ENCODE measurements at places on chromosomes 7 and 10.
A peak's percentile ranks its signal among the peaks of the same experiment; 100 is the strongest.

DNA sequence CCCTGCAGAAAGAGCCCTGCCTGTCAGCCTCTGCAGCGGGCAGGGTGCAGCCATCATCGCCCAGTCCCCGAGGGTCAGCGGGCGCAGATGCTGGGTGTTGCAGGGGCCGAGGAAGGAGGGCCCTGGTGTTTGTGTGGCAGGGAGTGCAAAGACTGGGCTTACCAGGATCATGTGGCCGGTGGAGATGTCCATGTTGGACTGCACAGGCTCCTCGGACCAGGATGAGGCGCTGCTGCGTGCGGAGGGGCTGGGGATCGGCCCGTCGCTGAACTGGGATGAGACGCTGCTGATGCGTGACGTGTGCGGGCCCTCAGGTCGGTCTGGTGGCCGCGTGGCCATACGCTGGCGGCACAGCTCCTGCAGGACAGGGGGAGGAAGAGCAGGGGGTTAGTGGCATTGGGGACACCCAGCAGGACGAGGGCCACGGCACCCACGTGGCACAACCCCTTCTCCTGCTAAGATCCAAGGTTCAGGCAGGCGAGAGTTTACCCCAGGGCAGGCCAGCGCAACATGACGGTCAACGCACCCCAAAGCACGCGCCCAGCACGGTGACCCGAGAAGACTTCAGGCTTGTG lies 319.5 kb downstream of the DNAJB6 start:
- no peak for DNase-seq

DNA sequence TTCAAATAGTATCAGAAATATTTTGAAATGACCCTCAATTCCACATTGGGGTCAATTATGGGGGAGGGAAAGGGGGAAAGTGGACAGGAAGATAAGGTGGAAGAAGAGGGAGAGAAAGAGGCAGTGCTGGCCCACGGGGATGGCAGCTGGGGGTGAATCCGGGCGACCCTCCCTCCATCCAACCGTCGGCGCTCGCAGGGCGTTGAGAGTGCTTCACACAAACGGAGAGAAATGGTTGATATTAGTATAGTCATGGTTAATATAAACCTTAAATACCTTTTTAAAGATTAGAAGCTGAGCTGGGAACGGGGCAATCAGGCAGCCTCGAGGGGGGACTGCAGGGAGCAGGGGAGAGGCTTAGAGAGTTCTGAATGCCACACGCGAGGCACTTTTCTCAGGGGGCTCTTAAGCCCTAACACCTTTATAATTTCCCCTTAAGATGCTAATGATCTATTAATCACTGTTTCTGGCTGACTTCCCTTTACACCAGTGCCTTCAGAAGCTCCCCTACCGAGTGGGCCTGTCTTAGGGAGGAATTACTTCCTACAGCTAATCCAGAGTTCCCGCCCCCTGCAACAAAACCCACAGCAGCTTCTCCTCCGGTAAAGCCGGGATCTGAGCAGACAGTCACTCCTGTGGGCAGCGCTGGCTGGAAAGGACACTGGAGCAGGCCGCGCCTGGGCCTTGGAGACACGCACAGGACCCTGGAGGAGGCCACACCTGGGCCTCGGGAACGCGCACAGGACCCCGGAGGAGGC lies 39.5 kb downstream of the PRKAG2 start:
- DNase-seq: no peak

DNA sequence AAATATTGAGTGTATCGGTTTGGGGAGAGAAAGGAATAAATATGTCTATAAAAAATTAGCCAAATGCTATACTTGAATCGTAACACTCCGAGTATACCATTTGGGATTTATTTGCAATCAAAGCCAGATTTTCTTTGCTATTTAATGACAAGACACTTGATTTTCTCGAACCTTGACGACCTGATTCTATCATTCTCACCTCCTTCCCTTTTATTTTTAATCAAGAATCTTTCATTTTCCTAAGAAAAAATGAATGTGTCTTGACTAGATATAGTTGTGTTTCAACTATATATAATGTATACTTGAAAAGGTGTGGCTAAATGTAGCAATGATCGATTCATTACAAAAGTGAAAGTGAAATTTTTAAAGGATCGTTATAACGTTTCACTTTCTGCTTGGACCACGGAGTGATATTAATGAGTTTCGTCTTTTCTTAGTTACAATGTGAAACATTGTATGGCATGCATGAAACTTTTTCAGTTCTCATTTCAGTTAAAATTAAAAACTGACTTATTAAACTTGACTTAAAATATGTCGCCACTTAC lies 562 bp downstream of the NUB1 start:
- no peak for DNase-seq

GRCh38 chr7:78714356-78714755 lies 739.1 kb downstream of the MAGI2 start:
- no peak for DNase-seq

DNA sequence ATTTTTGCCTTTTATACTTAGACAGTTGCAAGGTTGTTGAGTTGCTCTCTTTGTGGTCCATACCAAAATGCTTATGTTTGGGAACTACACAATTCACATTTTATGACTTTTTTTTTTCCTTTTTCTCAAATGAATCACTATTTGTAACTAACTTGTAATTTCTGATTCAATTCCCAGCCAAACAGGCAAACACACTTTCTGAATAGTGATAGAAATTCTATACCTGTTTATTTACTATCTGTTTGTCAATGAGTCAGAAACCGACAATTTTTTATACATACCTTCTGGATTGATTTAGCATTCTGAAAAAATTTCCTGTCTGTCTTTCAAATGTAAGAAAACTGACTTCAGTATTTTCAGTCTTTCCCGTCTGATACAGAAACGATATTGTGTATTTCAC lies 69.1 kb downstream of the MBL2 start:
- DNase-seq: no peak

GRCh38 chr10:17227367-17228090 lies 512 bp upstream of the VIM start:
- DNase-seq: peak; percentile 68

- no peak for DNase-seq
Measured at GRCh38 chr7:133750287-133750686, 376.9 kb upstream of the LRGUK start.

DNA sequence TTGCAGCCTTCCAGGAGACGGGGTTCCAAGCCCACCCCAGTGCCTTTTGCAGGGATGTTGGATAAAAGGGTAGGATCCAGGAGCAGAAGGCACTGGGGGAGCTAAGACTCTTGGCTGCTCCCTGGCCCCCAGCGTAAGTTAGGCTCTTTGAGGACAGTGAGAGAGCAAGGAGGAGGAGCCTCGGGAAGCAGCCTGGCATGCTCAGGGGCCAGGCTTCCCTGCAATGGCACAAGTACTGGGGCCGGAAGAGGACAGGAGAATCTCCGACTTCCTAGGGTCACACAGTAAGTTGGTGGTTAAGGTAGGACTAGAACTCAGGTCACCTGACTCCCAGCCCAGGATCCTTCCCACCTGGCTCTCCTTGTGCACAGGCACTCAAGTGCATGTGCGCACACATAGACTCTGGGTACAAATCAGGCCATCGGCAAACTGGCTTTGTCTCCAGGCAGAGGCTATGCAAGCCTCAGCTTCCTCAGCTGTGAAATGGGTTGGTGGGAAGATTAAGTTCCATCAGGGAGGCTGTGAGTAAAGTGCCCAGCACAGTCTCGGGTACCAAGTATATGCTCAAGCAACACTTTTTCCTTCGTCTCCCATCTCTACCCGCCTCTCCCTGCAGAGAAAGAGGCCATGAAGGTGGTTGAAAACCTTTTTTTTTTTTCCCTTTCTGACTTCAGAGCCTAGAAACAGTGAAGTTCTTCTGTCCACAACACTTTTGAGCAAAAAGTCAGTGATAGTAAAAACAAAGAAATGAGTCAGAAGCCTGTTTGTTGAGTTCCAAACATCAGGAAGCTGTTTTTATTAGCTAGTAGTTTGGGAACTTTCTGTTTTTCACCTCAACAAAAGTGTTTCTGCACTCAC lies 79.1 kb downstream of the NEURL1 start:
- no peak for DNase-seq

DNA sequence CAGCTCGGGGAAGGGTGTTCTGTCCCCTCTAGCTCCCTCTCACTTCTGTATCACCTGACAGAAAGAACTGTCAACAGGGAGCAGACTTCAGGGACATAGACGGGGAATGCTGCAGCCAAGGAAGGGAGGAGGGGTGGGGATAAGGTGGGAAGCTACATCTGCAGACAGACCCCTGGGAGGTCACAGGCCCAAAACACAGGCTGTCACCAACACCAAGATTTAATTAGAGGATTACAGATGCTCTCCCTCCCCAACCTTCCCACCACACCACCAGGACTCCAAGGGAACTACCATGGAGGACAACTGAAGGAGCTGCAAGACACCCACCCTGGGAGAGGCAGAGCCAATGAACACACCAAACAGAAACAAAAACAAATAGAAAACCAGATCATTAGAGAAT lies 425.2 kb upstream of the VSTM2A start:
- DNase-seq: no peak

GRCh38 chr10:53166325-53166724 lies 393.7 kb upstream of the MBL2 start:
- DNase-seq: no peak

- DNase-seq: no peak
Measured at GRCh38 chr7:88314061-88314491, 7.4 kb upstream of the STEAP4 start.

DNA sequence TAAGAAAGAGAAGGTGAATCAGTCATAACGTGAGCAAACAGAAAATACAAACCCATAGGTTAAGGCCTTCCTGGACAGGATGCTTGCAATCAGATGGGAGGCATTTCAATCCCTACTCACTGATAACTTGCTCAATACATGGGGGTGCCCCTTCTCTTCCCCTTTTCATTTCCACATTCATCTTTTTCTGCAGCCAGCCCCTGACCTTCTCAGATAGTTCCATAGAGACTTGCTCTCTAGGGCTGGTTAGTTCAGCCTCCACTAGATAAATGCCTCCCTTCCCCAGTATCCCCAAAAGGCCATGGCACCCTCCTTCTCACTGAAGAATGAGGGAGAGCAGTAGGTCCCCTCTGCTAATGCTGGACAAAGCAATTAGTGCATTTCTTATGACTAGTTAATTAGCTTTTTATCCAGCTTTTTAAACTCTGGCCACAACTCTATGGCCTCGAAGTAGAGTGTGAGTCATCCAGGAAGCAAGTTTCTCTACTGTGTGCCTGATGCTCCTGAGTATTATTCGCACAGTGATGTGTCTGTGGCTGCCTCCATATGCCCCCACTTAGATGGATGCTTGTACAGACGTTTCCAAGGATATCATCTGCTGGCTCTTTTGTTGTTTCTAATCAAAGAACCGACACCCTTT lies 12.7 kb downstream of the CHN2 start:
- DNase-seq: peak; percentile 19

GRCh38 chr7:150379441-150380379 lies 580 bp downstream of the ZNF775 start:
- DNase-seq: no peak

DNA sequence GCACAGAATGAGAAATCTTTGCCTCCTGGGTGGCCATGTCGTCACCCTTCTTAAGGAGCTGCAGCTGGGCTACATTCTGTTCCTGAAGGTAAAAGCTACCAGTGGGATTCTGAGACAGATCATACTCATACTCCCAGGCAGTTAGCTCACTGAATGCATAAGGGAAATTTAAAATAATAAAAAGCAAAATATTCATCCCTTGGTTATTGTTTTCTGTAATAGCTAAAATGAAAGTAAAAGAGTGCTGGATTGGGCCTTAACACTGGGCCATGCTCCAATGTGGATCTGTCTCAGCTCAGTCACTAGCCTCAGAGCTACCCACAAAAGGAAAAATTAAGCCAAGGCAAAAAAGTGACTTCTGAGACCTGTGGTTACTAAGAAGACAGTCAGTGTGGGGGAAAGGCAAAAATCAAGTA lies 8.9 kb upstream of the DYNC2I1 start:
- no peak for DNase-seq

DNA sequence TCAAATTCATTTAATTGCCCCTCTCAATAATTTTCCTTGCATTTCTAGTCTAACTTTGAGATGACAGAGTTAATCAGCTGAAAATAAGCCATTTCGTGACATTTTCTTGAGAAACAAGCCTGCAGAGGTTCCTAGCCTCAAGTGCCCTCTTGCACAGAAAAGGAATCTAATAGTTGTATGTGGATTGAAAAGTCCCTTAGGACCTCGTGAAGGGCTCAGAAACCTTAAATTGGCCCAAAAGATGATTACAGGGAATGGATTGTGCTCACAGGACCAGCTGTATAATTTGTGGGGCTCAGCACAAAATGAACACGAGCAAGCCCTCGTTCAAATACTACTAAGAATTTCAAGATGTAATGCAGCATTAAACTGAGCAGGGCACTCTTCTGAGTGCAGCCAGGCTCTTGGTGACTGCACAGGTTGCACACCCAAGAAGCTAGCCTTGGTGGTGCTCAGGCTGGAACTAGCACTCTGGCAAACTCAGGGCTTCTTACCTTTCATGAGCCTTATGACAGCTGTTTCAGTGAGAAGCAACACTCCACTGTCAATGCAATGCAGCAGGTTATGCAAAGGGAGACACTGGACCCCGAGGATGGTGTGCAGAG lies 102.2 kb downstream of the GSAP start:
- DNase-seq: no peak

- DNase-seq: no peak
Measured at GRCh38 chr10:77892021-77892739, 34.4 kb downstream of the DLG5 start.

DNA sequence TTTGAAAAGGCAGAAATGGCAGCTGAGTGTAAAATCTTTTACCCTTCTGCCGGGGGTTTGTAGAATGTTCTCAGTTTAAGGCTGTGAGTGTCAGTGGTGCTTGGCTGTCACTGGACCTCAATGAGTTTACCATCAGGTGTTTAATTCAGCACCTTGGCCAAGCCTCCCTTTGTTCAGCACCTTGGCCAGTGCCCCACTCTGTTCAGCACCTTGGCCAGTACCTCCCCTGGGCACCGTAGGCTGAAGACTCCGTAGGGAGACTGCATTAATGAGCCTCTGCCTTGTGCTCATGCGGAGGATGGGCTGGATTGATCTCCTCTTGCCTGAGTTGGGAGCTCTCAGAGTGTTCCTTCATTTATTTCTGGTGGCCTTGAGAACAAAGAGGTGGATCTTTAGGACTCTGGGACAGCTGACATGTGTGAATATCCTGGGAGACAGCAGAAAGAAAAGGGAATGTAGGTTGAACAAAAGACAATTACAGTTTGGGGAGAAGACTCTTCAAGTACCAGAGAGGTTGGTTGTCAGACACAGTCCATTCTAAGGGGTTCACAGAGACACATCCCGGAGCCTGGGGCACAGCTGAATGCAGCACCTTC lies 1.6 kb downstream of the FAM24A start:
- peak; percentile 24 for DNase-seq

DNA sequence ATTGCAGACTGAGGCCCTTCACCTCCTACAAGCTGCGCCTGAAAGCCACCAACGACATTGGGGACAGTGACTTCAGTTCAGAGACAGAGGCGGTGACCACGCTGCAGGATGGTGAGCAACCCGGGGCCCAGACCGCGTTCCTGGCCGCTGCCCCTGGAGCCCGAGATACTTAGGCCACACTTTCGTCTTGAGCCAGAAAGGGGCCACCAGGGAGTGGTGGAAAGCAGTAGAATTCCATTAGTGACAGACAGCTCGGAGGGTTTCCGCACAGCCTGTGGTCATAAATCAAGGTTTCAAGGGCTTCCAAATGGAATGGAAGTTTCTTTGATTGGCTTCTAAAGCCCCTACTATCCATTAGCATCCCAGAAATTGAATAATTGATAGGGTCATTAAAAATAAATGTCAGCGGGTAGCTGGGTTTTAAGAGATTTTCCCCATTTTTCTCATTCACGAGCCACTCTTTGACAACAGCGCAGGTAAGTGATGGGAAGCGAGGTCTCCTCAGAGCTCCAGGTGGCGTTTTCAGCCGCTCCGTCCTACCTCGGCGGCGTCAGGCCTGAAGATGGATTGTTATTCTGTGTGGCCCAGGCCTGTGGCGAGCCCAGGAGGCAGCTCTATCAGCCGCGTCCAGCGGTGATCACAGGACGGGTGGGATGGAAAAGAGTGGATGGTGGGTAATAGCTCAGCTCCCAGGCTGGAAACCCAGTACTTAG lies 523.5 kb upstream of the FOXK1 start:
- DNase-seq: no peak

All from HT1080 (cell line).